Muscle of leg (tissue), 16 donors: ENCODE measurements at places on chromosomes 1 and 21. TPM values are rescaled to one million over a fixed set of nuclear protein-coding genes. Genes with fewer than 3 reads are reported as not detected.

DNA sequence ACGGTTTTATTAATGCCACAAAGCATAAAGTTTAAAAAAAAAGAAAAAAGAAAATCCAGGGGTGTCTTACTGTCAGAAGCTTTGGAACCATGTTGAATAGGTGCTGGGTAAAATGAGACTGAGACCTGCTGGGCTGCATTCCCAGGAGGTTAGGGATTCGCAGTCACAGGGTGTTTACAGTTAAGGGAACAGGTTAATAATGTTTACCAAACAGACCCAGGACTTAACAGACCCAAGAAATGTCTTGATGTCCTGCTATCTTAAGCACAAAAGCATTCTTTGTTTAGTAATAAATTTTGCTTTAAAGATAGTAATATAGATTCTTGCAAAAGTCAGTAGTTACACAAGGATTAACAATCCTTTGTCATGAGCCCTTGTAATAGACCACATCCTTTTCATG lies 54.7 kb downstream of the OLFML3 start:
- H3K36me3 ChIP-seq: no peaks in the 10 kb centered on the region
- no peak overlapping the region for H3K4me3 ChIP-seq
- H3K27me3 ChIP-seq: no peaks in the 10 kb centered on the region
- DNase-seq: no peak
- H3K27ac ChIP-seq: no peak overlapping the region

GRCh38 chr1:185644531-185644930 lies 89.7 kb upstream of the HMCN1 start:
- H3K4me1 ChIP-seq: peaks cover 2% of the 10 kb centered on the region
- H3K27ac ChIP-seq: no peak overlapping the region
- no peak overlapping the region for H3K4me3 ChIP-seq
- no peak for DNase-seq
- H3K36me3 ChIP-seq: no peaks in the 10 kb centered on the region

- H3K36me3 ChIP-seq: peaks cover 13% of the 10 kb centered on the region
- DNase-seq: no peak
- no peak overlapping the region for H3K27ac ChIP-seq
- no peaks in the 10 kb centered on the region for H3K4me1 ChIP-seq
Observed at GRCh38 chr1:70431317-70431716, 20.2 kb downstream of the CTH start.

Gene SAMD13
- 9.1 TPM for total RNA-seq

Gene TEX38
- not detected for total RNA-seq

- no peaks in the 10 kb centered on the region for H3K36me3 ChIP-seq
- H3K4me1 ChIP-seq: no peaks in the 10 kb centered on the region
- H3K27ac ChIP-seq: no peak overlapping the region
- no peaks in the 10 kb centered on the region for H3K27me3 ChIP-seq
- no peak overlapping the region for H3K4me3 ChIP-seq
Observed at GRCh38 chr1:48560577-48560976, 88.6 kb upstream of the SPATA6 start.

- H3K27me3 ChIP-seq: peaks cover 44% of the 10 kb centered on the region
- H3K4me1 ChIP-seq: peaks cover 31% of the 10 kb centered on the region
- H3K27ac ChIP-seq: no peak overlapping the region
Observed at GRCh38 chr1:203075236-203076030, 10.4 kb downstream of the MYOG start.

Gene TMPRSS3
- total RNA-seq: not detected

DNA sequence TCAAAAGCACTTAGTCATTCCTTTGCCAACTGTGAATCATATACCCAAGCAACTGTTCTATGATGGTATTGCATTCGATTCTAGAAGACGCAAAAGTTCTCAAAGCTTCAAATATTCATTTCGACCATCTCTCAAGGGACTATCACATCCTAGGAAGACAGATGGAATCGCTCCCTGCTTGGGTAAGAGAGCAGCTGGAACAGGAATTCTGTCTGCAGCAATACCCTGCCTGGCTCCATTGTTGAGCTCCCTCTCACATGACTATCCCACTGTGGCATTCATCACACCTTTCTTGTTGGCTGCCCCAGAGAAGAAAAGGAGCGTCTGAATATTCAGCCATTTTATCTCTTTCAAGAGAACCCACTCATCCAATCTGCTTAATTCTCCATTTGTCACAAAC lies 397.7 kb downstream of the NTNG1 start:
- H3K27ac ChIP-seq: no peak overlapping the region
- no peak overlapping the region for H3K4me3 ChIP-seq
- H3K36me3 ChIP-seq: no peaks in the 10 kb centered on the region

DNA sequence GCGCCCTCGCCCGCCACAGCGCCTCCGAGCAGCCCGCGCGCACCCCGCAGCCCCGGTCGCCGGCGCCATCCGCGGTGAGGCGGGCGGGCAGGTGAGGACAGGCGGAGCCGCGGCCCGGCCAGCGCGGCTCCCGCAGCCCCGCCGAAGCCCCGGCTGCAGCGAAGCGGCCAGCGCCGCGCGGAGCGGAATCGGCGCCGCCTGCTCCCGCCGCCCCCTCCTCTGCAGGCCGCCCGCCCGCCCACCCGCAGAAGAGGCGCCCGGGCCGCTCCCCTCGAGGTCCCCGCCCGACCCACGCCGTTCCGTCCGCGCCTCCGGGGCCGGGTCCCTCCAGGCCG lies 1.3 kb downstream of the PRDM16 start:
- H3K27ac ChIP-seq: no peak overlapping the region
- peaks cover 80% of the 10 kb centered on the region for H3K27me3 ChIP-seq
- no peak overlapping the region for H3K4me3 ChIP-seq

DNA sequence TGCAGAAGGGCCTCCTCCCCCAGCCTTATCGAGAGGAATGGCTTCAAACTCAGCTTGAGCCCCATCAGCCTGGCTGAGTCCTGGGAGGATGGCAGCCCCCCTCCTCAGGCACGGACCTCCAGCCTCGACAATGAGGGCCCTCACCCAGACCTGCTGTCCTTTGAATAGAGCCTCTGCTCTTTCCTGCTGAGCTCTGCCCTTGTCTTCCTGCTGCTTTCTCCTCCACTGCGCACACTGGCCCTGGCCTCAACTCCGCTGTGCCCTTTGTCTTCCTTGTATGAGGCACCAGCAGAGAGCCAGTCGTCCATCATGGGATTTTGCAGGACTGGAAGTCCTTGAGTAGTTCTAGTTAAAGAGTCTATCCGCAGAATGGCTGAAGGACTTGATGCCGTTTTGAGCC lies 2.0 kb downstream of the C1orf226 start:
- no peaks in the 10 kb centered on the region for H3K27me3 ChIP-seq
- no peaks in the 10 kb centered on the region for H3K36me3 ChIP-seq
- no peak for DNase-seq
- H3K27ac ChIP-seq: no peak overlapping the region

- no peak overlapping the region for H3K4me3 ChIP-seq
- H3K27me3 ChIP-seq: no peaks in the 10 kb centered on the region
- DNase-seq: peak; percentile 77
- H3K4me1 ChIP-seq: peaks cover 9% of the 10 kb centered on the region
- H3K36me3 ChIP-seq: no peaks in the 10 kb centered on the region
- H3K27ac ChIP-seq: no peak overlapping the region
Observed at GRCh38 chr21:35737449-35737848, 322.9 kb downstream of the SETD4 start.

GRCh38 chr1:182135946-182136345 lies 74.4 kb upstream of the ZNF648 start:
- DNase-seq: no peak
- H3K4me3 ChIP-seq: no peak overlapping the region
- no peaks in the 10 kb centered on the region for H3K36me3 ChIP-seq
- H3K27ac ChIP-seq: no peak overlapping the region
- no peaks in the 10 kb centered on the region for H3K4me1 ChIP-seq
- H3K27me3 ChIP-seq: no peaks in the 10 kb centered on the region

DNA sequence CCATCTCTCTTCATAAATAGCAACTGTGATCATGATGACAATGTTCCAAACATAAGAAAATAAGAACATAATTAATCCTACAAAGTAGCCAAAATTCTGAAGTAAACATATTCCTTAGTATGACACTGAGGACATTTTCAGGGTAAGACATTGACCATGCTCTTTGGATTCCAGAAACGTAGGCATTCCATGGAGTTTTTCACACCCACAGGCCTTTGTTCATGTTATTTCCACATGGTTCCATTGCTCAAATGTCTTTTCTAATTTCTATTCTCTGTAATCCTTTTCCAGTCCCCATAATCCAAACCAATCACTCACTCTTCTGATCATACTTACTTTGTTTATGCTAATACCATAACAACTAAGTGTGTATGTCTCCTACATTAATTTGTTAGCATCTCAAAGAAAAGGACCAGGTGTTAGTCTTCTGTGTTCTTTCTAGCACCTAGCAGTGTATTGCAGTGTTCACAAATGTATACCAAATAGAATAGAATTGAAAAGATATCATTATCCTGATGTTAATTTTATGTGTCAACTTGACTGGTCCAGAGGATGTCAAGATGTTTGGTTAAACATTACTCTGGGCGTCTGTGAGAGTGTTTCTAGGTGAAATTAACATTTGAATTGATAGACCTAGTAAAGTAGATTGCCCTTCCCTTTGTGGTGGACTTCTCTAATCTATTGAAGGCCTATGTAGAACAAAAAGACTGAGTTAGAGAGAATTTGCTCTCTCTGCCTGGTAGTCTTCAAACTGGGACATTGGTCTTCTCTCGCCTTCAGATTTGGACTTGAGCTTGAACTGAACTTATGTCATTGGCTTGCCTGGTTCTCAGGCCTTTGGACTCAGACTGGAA lies 516.6 kb downstream of the PTPRC start:
- DNase-seq: no peak
- H3K27me3 ChIP-seq: no peaks in the 10 kb centered on the region
- H3K4me3 ChIP-seq: no peak overlapping the region
- no peak overlapping the region for H3K27ac ChIP-seq
- no peaks in the 10 kb centered on the region for H3K4me1 ChIP-seq

Gene ZBTB40
- 10.9 TPM for total RNA-seq

GRCh38 chr1:228650141-228650540 lies 85.1 kb upstream of the RHOU start:
- DNase-seq: no peak
- no peaks in the 10 kb centered on the region for H3K36me3 ChIP-seq
- peaks cover 16% of the 10 kb centered on the region for H3K4me1 ChIP-seq

DNA sequence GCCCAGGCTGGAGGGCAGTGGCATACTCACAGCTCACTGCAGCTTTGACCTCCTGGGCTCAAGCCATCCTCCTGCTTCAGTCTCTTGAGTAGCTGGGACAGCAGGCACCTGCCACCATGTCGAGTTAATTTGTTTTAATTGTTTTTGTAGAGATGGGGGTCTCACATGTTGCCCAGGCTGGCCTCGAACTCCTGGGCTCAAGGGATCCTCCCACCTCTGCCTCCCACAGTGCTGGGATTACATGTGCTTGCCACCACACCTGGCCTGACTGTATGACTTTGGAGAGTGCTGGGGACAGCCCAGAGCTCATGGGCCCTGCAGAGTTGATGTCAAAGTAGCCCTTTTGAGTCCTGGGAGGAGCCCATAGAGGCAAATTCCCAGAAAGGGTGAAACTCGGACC lies 1.8 kb downstream of the OBSCN start:
- peak overlapping the region; percentile 68 for H3K4me3 ChIP-seq
- H3K27ac ChIP-seq: peak overlapping the region; percentile 96
- peaks cover 17% of the 10 kb centered on the region for H3K27me3 ChIP-seq
- H3K36me3 ChIP-seq: peaks cover 10% of the 10 kb centered on the region
- H3K4me1 ChIP-seq: peaks cover 75% of the 10 kb centered on the region

DNA sequence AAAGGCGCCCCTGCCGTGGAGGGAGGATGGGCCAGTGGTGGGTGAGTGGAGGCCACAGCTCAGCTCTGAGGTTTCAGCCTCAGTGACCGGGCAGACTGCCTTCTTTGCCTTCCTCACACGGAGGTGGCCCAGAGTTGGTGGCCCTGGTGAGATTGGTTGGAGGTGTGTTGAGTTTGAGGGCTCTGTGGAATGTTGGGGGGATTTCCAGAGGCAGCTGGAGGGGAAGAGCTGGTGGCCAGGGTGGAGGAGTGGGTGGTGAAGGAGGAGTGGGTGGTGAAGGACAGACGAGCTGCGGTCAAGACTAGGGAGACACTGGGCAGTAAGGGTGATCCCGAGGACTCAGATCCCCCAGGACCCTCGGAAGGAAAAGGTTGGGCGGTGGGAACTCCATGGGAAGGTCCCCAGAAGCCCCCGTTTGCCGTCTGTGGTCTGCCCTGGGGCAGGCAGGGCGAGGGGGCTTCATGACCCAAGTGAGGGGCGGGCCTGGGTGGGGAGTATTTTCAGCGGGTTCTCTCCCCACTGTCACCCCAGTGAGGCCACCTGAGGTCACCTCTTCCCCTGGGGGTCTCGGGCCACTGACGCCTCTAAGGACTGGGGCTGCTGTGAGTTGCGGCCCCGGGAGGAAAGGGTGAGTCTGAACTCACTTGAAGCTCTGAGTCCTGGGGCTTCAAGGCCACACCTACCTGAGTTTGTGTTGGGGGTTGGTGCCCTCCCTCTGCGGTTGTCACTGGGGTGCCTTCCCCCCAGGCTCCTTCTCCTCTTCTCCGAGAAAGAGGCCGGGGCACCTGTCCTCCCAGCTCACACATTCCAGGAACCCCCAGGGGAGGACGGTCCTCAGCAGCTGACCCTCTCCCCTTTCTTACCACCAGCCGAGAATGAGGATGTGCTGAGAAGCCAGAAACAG lies 22.7 kb upstream of the PIK3CD start:
- H3K27me3 ChIP-seq: peaks cover 12% of the 10 kb centered on the region
- peaks cover 2% of the 10 kb centered on the region for H3K4me1 ChIP-seq
- H3K27ac ChIP-seq: no peak overlapping the region
- H3K36me3 ChIP-seq: no peaks in the 10 kb centered on the region
- no peak overlapping the region for H3K4me3 ChIP-seq
- no peak for DNase-seq

Gene MTF2
- 27.0 TPM for total RNA-seq

GRCh38 chr1:62628506-62628905 lies 31.2 kb downstream of the ANGPTL3 start:
- no peaks in the 10 kb centered on the region for H3K27me3 ChIP-seq
- H3K4me1 ChIP-seq: no peaks in the 10 kb centered on the region
- no peak overlapping the region for H3K4me3 ChIP-seq
- no peak for DNase-seq
- H3K36me3 ChIP-seq: peaks cover 9% of the 10 kb centered on the region
- no peak overlapping the region for H3K27ac ChIP-seq

- peaks cover 25% of the 10 kb centered on the region for H3K4me1 ChIP-seq
- no peak overlapping the region for H3K4me3 ChIP-seq
- no peaks in the 10 kb centered on the region for H3K36me3 ChIP-seq
Observed at GRCh38 chr1:162635418-162635817, 3.2 kb downstream of the DDR2 start.

Gene CRYBG2
- total RNA-seq: 0.22 TPM

DNA sequence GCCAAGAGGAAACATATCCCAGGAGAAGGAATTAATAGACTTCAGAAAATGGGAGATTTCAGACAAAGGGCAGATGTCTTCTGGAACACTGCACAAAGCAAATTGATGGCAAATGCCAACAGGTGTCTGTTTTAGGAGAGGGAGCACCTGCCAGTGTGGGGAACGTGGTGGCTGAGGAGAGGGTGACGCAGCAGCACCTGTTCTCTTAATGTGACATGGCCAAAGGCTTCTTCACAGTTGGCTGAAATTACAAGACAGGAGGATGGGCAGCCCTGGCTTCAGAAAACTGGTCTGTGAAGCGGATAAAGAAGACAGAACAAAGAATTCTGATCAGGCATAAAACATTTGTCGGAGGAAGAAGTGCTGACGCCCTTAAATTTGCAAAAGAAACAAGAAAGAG lies 178.7 kb upstream of the RUNX1 start:
- peak; percentile 69 for DNase-seq
- H3K27ac ChIP-seq: peak overlapping the region; percentile 63
- H3K4me3 ChIP-seq: no peak overlapping the region

- no peak overlapping the region for H3K4me3 ChIP-seq
- H3K36me3 ChIP-seq: peaks cover 66% of the 10 kb centered on the region
- H3K4me1 ChIP-seq: peaks cover 24% of the 10 kb centered on the region
- DNase-seq: no peak
- H3K27me3 ChIP-seq: no peaks in the 10 kb centered on the region
- no peak overlapping the region for H3K27ac ChIP-seq
Observed at GRCh38 chr1:2394761-2395160, 3.1 kb downstream of the RER1 start.

- H3K27me3 ChIP-seq: peaks cover 4% of the 10 kb centered on the region
- no peaks in the 10 kb centered on the region for H3K36me3 ChIP-seq
- DNase-seq: no peak
- no peak overlapping the region for H3K4me3 ChIP-seq
Observed at GRCh38 chr1:51952638-51953037, 37.9 kb downstream of the RAB3B start.
